Posterior vena cava (tissue), 2 donors: ENCODE measurements at places on chromosomes 2 and 18. TPM values are rescaled to one million over a fixed set of nuclear protein-coding genes. Genes with fewer than 3 reads are reported as not detected.
A peak's percentile ranks its signal among the peaks of the same experiment; 100 is the strongest.

- DNase-seq, result no peak
Measured at GRCh38 chr18:36627637-36628036, 201.2 kb downstream of the TPGS2 start.

Gene DNAH7
- total RNA-seq, result 2.5 TPM

Gene UGT1A5
- total RNA-seq, result not detected

Gene KLHL30
- total RNA-seq, result 9.6 TPM

Gene EFR3B
- total RNA-seq, result 1.7 TPM

Gene UGT1A10
- total RNA-seq, result not detected

- peak; percentile 55 for DNase-seq
Measured at GRCh38 chr2:232459419-232460035, 3.6 kb downstream of the ALPI start.

Gene ODC1
- 67.6 TPM for total RNA-seq

Gene PROM2
- total RNA-seq, result 0.28 TPM

DNA sequence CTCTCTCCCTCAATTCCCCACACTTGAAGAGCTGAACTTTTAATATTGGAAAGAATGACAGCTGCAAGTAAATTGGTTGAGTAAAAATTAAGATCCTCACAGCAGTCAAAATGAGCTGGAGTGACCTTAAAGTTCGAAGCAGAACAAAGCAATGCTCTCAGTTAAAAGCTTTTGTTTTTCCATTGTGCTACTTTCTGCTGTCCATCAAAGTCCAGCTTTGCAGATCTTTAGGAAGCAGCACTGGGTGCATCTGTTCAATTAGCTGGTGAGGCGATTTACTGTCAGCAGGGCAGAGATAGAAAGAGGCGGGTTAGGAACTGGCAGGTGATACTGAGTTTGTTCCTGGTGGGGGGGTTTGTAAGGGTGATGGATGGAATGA, 834.8 kb downstream of the CPS1 start:
- no peak for DNase-seq

DNA sequence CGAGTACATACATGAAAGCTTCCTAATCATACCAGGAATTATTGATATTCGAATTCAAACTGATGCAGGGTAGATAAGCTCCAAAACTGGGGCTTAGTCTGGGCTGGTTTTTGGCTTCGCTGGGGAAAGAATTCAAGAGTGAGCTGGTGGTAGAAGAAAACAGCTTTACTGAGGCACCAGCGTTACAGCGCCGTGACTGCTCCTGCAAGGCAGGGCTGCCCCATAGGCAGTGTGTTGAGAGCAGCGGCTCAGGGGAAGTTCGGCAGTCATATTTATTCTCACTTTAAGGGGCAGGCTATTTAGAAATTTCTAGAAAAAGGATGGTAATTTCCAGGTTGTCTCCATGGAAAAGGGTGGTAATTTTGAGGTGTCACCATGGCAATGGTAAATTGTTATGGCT, 292.6 kb upstream of the TCF4 start:
- DNase-seq, result no peak

GRCh38 chr2:158828378-158829164, 33.5 kb downstream of the DAPL1 start:
- DNase-seq, result no peak

Gene RAB6C
- not detected for total RNA-seq

- DNase-seq, result no peak
Measured at GRCh38 chr2:65557616-65558573, 125.5 kb upstream of the SPRED2 start.

Gene KATNAL2
- total RNA-seq, result 3.9 TPM

DNA sequence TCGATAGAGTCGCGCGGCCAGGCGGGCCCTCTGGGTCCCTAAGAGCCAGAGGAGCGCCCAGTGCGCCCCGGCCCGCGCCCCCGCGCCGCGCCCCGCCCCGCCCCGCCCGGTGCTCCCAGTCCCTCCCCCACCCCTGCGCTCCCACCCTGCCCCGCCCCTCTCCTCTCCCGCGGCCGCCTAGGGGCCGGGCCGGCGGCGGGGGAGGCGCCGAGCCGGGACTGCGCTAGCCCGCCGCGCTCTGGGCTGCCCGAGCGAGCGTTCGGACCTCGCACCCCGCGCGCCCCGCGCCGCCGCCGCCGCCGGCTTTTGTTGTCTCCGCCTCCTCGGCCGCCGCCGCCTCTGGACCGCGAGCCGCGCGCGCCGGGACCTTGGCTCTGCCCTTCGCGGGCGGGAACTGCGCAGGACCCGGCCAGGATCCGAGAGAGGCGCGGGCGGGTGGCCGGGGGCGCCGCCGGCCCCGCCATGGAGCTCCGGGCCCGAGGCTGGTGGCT, at the start of gene GPC1:
Gene GPC1 (plus strand): TSS at position 207 of the 491 bp plus-strand sequence. CDS start 256 bp downstream, at position 463.
- DNase-seq, result peak; percentile 88

DNA sequence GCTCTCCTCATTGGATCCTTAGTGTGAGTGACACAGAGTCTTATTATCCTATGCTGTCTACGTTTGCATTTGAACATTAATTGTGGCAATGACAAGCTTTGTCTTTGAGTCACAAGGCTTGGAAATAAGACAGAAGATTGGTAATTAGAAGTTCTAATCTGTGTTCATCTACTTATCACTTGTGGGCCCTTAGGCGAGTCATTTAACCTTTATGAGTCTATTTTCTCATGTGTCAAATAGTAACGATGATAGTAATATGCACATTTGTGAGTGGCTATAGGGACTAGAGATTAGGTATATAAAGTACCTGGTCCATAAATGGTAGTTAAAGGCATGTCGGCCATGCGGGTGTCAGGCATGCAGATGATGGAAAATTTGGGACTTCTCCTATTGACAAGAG, 105.6 kb upstream of the NABP1 start:
- no peak for DNase-seq

Gene UGT1A3
- total RNA-seq, result not detected

DNA sequence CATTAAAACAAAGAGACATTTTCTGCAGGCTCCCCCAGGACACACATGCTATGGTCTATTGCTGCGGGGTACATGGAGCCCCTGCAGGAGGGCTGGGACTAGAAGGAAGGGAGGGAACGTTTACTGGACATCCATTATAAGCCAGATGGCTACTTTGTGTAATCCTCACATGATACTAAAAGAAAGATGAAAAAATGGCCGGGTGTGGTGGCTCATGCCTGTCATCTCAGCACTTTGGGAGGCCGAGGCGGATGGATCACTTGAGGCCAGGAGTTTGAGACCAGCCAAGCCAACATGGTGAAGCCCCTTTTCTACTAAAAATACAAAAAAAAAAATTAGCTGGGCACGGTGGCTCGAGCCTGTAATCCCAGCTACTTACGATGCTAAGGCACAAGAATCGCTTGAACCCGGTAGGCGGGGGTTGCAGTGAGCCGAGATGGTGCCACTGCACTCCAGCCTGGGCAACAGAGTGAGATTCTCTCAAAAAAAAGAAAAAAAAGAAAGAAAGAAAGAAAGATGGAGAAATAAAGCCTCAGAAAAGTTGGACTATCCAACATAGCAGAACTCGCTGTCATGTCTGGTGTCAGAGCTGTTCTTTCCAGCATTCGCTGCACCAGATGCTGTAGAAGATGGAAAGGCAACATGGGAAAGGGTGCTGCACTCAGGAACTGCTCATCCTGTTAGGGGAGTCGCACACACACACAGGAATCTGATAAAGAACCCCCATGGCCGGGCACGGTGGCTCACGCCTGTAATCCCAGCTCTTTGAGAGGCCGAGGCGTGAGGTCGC, 7.8 kb upstream of the MYCN start:
- DNase-seq, result no peak

DNA sequence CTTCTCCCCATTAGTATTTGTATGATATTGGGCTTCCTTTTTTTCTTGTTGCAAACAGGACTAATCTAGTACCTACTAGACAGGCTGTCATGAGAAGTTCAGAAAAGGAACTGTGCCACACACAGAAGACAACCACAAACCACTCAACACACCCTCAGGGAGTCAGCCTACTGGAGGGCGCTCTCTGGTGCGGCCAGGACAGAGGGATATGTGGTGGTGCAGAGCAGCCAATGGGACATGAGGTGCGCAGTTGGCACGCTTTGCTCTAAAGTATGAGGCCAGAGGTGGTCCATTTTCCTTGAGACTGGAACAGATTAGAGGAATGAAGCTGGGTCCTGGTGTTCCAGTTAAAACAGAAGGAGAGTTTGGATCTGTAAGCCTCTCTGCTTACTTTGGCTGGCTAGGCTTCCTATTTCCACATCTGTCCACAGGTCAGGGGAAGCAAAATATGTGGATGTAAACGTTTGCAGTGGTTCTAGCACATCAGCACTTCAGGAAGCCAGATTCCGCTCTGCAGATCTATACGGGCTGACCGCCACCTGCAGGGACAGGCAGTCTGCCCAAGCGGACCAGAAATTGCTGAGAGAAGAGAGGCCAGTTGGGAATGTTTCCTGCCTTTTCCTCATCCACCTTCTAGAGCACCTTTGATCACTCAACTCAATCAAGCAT, 114.1 kb downstream of the GFPT1 start:
- no peak for DNase-seq

Gene HOXD9
- 12.0 TPM for total RNA-seq

Gene COX7A2L
- total RNA-seq, result 58.7 TPM

Gene IMPA2
- 31.5 TPM for total RNA-seq

DNA sequence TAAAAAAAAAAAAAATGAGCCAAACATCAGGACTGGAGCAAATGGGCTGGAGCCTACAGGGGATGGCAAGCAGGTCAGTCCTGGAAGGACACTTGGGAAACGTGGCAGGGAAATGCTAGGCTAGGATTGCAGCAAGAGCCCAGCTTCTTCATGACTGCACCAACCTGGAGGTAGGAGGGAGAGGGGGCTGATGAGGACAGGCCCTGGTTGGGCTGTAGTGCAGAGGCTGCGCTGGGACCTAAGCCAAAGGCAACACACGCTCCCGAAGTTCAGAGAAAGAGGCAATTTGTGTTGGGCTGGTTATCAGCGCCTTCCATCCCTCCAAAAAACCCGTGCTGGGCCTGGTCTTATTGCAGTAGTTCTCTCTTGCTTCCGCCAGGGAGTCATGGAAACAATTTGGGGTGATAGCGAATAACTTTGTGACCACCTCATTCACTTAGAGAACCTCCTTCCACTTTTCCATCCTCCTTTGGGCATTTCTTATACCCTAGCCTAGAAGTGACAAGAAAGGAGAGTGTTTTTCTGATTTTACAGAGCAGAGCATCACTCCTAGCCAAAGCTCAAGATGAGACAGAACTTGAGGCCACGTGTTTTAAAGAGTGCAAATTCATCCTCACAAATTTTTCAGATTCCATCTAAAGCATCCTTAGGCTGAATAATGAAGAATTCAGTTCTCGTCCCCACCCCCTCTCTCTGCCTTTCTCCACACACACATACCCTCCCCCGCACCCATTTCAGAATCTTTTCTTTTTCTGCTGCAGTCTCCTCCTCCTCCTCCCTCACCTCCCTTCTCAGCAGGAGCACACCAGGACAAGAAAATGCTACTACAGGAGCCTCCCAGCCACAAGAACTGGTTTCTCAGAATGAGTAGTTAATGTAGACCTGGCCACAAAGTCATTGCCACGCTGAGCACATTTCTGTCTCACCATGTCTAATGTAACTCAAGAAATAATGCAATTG, 82.5 kb upstream of the STPG4 start:
- DNase-seq, result peak; percentile 86

Gene CRYBA2
- total RNA-seq, result not detected

GRCh38 chr18:9494778-9495331, 19.5 kb downstream of the RALBP1 start:
- DNase-seq, result no peak

DNA sequence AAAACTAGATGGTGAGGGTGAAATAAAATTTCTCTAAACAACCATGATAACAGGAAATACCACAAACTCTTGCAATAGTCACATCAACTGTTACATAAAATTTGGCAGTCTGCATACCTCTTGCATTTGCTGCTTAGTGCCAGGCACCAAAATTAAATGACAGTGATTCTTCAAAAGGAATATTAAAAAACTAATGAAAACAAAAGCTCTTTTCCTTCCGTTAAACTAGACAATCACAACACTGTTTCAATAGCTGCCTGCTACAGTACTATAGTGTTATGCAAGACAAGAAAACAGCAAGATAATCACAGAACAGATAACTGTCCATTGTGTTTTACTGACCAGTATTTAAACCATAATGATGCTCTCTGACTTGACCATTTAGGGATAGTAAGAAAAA, 239.0 kb upstream of the SMAD7 start:
- no peak for DNase-seq

Gene CTAGE1
- not detected for total RNA-seq

- no peak for DNase-seq
Measured at GRCh38 chr18:32238635-32239268, 48.9 kb downstream of the MEP1B start.

GRCh38 chr2:127193164-127193966, 26.7 kb downstream of the CYP27C1 start:
- peak; percentile 71 for DNase-seq

DNA sequence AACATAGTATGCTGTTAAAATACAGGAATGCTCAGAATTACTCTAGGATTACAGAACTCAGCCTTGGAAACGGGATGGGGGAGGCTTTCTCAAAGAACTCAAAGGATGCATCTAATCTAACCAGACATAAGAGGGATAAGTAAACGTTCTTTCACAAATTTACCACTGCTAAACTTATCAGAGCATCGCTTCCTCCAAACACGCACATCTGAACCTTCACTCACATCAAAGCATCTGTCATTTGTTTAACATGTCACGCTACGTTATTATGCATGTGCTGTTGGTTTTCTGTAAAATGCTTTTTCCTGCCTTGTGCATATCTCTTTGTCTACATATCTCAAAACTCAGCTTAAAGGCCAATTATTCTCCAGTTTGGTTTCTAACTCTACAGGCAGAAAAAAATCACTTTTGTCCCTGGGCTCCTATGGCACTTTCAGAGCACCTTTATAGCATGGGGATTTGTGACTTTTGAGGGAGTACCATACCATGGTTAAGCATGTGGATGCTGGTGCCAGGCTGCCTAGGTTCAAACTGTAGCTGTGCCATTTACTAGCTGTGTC, 106.7 kb upstream of the FSHR start:
- DNase-seq, result no peak

Gene NR4A2
- 7.8 TPM for total RNA-seq

Gene COBLL1
- 92.6 TPM for total RNA-seq

GRCh38 chr2:38474715-38475566, 97.9 kb upstream of the ATL2 start:
- DNase-seq, result no peak

DNA sequence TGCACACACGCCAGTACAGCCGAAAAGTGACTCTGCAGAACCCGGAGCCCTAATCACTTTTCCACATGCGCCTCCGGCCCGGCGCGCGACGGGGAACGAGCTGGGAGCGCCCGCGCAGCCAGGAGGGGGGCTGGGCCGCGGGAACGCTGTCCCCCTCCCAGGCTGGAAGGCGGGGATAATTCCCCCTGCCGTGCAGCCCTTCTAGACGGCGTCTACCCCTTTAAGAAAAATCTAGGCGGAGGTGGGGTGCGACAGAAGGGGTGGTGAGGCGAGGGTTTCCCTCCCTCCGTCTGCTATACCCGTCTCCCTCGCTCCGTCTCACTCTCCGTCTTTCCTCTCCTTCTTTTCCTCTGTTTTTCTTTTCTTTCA, 2.4 kb downstream of the CYP26B1 start:
- DNase-seq, result peak; percentile 64
